HepG2 (cell line): ENCODE measurements at places on chromosomes 2 and 18.

GRCh38 chr2:96113367-96113677 is 3.0 kb downstream of the ADRA2B start:
- no peak for DNase-seq

DNA sequence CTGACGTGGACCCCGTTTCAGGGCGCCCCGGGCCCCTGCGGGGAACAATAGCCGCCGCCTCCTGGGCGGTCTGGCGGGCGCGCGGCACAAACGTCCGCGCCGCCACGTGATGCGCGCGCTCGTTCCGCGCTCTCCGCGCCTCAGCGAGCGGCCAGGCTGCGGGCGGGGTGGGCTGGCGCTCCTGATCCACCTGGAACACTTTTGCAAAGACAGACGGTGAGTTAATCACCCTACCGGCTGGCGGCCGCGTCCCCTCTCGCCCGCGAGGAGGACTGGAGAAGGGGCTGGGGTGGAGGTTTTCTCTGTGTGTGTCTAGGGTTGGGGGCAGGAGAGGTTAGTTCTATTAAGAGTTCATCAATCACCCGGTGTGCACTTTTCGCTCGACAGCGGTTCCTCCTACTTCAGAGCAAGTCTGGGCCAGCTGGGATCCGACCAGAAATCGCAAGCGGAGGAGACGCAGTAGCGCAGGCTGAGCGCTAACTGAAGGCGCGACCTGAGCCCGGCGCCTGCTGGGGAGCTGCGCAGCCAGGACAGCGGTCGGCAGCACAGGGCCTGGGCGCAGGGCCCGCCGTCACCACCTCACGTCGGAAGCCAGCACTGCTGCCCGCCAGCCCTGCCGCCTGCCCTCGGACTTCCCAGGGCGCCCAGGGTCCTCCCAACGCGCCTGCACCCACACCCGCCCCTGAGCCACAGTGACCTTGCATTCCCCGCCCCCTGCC is 10.3 kb upstream of the HOXD1 start:
- DNase-seq: no peak

DNA sequence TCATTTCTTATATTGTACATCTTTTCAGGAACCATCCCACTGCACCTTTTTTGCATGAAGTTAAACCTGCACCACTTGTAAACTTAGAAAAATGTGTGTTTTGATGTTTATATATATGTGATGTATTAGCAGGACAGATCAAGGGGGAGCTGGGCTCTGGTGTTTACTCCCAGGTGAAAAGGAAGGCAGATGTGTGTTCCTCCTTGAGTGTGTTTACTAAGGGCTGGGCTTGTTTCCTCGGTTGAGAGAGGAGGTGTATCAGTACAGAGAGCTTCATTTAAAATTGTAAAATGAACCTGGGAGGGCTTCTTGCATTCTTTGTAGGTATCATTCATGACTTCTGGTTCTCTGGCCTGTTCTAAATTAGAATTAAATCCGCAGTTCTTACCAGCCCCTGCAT is 14.8 kb downstream of the LPIN1 start:
- DNase-seq: no peak

DNA sequence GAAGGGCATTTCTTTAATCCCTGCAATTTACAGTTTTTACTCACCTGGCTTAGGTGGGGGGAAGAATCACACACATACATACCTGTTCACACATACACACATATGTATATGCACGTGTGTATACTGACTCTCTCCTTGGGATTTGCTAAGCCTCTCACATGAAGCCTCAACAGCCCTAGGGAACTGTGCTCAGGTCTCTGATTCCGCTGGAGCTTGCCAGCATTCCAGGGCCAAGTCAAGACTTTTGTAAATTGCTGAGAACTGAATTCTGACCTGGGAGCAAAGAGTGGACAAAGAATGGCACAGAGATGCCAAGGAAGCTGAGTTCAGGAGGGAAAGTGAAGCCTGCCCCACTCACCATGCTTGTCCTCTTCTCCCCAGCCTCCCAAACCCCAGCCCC is 177.3 kb downstream of the TMEM247 start:
- DNase-seq: no peak

DNA sequence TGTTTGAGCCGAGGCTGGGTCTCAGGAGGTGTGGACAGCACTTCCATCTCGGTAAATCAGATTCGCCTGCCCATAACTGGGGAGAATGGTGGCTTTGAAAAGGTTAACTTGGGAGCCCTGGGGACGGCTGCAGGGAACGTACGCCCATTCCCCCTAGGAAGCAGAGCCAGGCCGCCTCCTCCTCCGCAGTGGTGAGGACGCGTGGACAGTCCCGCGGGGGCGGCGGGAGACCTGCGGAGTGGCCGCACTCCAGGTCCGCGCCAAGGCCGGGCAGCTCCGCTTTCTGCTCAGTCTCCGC is 845 bp upstream of the MYCN start:
- no peak for DNase-seq

DNA sequence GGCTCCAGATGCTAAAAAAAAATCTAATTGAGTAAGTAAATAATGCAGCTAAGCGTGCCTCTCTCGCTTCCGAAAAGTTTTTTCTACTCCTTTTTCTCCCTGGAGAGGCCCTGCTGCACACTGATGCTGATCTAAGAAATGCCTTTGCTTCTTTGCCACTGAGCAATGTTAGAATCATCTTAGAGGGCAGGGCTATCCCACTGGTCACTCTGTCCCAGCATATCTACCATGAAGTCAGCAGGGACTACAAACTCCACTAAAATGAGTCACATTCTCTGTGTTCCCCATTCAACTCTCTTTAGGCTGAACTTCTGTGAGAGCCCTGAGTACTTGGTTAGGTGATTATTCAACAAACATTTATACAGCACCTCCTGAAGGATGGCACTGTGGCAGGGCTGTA is 127.6 kb upstream of the LYPD1 start:
- DNase-seq: no peak

DNA sequence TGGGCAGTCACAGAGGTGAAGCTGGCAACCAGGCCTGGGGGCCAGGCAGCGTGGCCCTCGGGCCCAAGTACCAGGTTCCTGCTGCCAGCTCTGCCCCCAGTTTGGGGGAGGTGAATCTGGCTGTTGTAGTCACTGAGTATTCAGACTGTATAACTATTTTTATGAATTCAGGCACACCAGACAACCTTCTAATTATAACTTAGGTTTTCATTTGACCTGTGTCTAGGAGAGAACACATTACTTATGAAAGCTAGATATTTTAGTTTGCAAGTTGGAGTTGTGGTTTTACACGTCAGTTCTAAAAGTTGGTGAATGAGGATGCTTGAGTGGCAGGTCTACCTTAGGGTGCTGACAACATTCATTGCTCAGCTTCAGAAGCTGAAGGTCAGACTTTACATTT is 71.7 kb downstream of the LIMS1 start:
- DNase-seq: no peak

GRCh38 chr2:212736385-212736726 is 197.8 kb upstream of the ERBB4 start:
- DNase-seq: no peak
